ENCODE measurements at places on chromosomes 2 and 18. TPM values are rescaled to one million over a fixed set of nuclear protein-coding genes. Genes with fewer than 3 reads are reported as not detected.

- no peak for DNase-seq
These were observed 189.4 kb upstream of the GLI2 start for GRCh38 chr2:120546048-120546864.

The MYO3B gene
- total RNA-seq, result 0.38 TPM

The NT5DC4 gene
- total RNA-seq, result not detected

The FRZB gene
- 0.57 TPM for total RNA-seq

The SALL3 gene
- not detected for total RNA-seq

The TRIP12 gene
- total RNA-seq, result 155 TPM

Data from esophagus squamous epithelium (tissue), 5 donors.